ENCODE measurements at places on chromosomes 6 and 20.
A peak's percentile ranks its signal among the peaks of the same experiment; 100 is the strongest.

DNA sequence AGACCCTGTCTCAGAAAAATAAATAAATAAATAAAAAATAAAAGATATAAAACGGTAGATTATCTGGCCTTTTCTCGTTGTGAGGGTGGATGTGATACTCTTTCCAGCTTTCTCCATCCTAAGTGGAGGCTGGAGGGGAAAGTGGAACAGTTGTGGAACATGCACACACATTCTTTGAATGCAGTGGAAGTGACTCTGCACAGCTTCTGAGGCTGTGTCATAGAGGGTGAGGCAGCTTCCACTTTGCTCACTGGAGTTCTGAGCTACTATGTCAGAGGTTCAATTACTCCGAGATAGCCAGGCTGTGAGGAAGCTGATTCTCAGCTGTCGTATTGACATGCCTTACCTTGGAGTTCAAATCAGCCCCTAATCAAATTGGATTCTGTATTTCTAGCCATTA lies 82.2 kb downstream of the CHMP4B start:
- peak; percentile 28 for DNase-seq

DNA sequence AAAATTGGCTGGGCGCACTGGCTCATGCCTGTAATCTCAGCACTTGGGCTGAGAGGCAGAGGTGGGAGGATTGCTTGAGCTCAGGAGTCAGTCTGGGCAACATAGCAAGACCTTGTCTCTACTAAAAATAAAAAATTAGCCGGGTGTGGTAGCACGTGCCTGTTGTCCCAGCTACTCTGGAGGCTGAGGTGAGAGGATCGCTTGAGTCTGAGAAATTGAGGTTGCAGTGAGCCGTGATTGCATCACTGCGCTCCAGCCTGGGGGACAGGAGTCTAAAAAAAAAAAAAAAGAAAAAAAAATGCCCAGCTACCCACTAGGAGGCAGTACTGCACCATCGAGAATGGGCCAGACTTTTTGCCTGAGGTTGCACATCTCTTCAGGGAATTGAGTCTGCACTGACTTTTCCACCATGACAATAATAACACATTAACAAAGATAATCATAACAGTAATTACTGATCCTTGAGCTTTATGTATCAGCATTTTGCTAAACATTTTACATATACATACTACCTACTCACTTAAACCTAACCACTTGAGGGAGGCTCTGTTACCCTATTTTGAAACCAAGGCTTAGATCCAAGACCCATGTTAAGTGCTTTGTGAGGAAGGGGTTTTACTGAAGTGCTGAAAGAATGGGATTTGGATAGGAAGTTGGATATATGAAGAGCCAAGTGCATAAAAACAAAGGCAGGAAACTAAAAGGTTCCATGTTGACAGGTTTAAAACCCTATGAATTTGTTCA lies 21.0 kb downstream of the SRSF3 start:
- peak; percentile 61 for DNase-seq

DNA sequence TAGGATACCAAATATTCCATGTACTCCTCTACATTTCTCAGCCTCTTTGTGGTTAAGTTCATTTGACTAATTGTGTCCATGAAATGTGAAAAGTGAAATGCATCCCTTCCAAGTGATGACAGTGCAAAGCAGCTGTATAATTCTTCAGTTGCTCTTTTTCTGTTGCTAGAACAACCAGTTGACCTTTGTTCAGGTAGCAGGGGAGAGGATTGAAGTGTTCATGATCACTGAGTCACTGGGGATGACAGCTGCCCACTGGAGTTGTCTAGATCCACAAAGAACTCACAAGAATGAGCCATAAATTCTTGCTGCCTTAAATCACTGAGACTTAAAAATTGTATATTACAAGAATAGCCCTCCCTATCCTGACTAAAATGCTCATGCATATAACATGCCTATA lies 254.6 kb downstream of the EPHA7 start:
- DNase-seq: no peak

- DNase-seq: no peak
These were observed 347.9 kb downstream of the RFPL4B start for GRCh38 chr6:112695001-112695400.

DNA sequence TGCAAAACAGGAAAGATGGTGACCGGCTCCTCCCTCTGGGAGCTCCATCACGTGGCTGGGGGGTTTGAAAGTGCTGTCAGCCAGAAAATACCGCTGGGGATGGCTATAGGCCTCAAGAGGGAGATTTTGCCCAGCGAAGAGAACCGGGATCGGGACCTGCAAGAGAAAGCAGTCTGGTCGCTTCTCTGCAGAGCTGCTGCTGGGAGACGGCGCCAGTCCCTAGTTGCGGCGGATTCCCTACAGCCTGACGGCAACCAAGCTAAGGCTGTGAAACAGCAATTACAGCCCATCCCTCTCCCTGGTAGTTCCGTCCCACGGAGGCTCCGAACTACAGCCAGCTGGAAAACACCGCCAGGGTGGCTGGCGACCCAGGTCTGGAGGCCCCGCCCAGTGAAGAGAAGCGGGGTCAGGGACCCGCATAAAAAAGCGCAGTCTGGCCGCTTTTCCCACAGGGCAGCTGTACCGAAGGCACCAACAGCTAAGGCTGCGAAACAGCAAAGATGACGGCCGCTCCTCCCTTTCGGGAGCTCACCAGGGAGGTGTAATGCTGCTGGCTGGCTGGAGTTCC lies 238.1 kb upstream of the IRAK1BP1 start:
- DNase-seq: no peak

- DNase-seq: peak; percentile 11
These were observed 260.0 kb downstream of the C6orf118 start for GRCh38 chr6:165049362-165049761.

DNA sequence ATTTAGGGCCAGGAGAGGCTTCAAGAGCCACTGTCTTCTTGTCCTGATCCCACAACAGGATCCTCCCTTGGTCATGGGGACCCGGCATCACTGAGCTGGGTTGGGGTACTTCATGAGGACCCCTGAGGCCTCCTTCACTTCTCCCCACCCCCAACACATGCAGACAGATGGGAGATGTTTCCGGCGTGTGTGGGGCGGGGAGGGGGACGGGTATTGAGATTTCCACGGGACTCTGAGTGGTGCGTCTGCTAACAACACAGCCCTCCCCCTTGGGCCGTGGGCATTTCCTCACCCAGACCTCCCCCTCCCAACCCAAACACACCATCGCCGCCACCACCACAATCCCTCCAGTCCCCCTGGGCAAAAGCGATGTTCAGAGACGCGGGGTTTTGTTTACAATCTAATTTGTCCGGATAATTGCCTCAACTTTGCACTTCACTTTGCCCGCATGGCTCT lies 906 bp upstream of the FOXP4 start:
- DNase-seq: no peak

GRCh38 chr20:51300104-51300503 lies 242.4 kb downstream of the NFATC2 start:
- no peak for DNase-seq

DNA sequence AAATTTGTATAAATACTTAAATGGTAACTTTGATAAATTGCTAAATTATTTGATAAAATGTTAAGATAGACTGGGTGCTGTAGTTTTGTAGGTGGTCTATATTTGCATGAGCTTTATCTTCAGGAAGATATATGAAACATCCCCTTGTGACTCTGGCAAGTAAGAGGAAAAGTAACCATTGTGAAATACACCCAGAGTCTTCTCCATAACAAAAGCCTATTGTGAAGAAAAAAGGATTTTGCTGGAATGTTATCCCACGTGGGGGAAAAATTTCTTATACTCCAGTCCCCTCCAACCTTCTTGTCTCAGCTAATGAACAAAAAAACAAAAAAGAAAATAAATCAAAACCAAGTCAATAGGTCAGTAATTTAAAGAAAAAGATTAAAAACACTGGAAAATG lies 600.7 kb downstream of the HDGFL1 start:
- no peak for DNase-seq

- DNase-seq: no peak
These were observed 214.8 kb upstream of the GRIK2 start for GRCh38 chr6:101178748-101179147.

- no peak for DNase-seq
These were observed 271.7 kb downstream of the RFPL4B start for GRCh38 chr6:112618849-112619248.

- DNase-seq: no peak
These were observed 86.2 kb upstream of the ARID1B start for GRCh38 chr6:156691018-156691417.

DNA sequence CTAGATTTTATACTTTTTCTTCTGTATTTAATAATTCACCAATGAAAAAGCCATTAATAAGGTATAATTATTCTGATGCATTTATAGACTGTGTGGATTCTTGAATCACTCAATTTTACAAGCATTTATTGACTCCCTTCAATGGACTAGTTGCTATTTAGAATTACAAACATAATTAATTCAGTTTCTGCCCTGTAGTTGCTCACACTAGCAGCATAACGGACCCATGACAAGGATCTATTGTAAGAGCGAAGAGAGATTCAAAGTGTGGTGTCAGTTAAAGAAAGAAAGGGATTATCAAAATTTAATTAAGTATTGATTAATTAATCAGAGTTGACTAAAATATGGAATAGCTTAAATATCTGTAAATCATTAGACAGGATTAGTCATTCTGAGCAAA lies 602.6 kb upstream of the PTCHD4 start:
- DNase-seq: no peak

DNA sequence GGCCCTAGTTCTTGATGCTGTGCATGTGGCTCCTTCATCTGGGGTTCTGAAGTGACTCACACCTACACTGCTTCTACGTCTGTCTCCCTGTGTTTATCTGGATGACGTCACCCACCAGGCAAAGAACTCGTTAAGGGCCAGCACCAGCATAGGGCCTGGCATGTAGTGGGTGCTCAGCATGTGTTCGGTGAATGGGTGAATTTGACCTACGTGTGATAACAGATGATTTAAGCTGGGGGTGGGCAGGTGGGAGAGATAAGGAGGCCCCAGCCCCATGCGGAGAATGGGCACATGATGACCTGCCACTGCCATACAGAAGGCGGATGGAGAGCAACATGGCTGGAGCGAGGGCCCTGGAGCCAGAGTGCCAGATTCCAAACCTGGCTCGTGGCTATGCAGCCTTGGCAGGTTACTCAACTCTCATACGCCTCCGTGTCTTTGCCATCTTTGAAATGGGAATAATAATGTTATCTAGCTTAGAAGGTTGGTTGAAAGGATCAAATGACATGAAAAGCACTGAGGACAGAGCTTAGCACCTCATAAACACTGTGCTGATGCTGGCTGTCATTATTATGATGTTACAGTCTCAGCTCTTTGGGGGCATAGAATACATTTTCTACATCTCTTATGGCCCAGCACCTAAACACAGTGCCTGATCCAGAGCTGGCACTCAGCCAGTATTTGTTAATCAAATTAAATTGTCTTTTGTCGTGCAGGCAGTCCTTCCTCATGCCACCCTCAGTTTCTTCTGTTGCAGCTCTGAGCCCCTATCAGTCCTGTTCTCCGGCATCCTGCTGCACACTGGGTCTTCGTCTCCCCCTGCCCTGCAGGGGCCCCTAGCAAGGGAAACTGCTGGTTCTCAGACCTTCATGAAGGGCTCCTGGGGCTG lies 39.6 kb downstream of the VEGFA start:
- DNase-seq: peak; percentile 85

DNA sequence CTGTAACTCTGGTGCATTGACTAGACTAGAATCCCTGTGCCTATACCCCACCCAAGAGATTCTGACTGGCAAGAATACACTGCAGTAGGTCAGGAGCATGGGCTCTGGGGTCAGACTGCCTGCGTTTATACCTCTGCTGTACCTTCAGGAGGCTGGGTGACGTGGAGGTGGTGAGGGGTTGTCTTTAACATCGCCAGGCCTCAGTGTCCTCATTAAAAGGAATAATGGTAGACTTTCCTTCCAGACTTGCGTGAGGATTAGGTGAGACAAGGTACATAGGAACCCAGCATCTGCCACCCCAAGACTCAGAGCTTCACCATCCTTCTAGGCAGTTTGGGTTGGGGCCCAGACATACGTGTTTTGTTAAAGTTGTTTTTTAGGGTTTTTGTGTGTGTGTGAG lies 44.3 kb downstream of the TM9SF4 start:
- DNase-seq: no peak

Measured in A172 (cell line).